ENCODE measurements at places on chromosomes 7 and 10.
A peak's percentile ranks its signal among the peaks of the same experiment; 100 is the strongest.

GRCh38 chr10:110263164-110263563 is 41.6 kb downstream of the SMNDC1 start:
- ATAC-seq = no peak

- no peak for ATAC-seq
Observed at GRCh38 chr10:34185998-34186397, 629.1 kb downstream of the PARD3 start.

DNA sequence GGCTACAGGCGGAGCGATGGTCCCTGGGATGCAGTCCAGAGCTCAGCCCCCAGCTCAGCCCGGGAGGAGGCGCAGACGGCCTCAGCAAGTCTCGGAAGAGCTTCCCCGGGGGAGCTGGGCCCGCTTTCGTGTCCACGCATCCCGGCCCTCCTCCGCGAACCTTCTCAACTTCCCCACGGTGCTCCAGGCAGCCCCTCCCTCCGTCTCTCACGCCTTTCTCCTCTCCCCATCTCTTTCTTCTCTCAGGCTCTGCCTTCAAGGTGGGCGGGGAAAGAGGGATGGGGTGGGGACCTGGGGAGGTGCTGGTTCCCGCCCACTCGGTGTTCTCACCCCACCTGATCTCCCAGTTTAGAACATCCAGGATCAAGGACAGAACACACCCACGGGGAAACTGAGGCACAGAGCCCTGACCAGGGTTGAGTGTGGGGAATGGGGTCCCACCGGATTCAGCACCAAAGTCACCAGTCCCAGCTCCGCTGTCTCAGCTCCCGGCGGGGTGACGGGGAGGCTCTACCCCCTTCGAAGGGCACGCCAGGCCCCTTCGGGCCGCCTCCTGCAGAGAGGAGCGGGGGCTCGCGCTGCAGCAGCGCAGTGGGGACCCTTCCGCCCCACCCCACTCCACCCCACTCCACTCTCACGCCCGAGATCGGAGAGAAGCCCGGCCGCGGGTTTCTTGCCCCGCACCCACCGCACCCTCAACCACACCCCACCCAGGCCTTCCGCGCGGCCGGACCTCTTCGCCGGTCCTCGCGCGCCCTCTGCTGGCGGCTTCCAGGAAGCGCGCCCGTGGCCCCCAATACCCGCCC is 18.2 kb downstream of the POLL start:
- peak; percentile 48 for ATAC-seq

- no peak for ATAC-seq
Observed at GRCh38 chr7:20351901-20352300, 21.2 kb downstream of the ITGB8 start.

DNA sequence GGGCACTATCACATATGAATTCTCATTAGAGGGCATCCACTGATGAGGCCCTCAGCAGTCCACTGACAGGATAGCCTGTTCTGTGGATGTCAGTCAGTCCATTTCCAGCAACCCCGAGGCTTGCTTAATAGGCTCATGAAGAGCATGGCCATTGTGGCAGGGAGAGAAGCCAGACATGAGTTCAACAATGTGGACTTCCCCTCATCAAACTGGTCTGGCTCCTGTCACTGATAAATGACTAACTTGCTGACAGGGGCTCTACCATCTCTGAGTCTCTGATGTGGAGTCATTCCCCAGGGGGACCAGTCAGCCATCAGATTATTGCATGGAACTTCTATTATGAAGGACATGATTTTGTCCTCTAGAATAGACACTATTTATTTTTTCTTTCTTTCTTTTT is 19.8 kb upstream of the TRIL start:
- ATAC-seq = no peak

DNA sequence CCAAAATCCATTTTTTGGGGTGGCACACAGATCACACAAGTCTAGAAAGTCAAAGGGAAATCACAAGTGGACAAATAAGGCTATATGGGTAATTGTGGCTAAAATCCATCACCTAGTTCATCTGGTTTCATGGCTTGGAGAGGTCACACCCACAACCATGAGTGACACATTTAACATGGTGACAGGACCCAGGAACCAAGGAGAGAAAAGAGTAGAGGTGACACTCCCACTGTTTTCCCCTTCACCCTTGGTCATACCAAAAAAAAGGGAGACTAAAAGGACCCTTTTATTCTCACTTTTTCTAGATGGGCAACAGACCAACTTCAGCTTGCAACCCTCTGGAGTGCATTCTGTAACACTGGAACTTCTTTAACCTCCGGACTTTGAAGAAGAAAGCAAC is 46.2 kb upstream of the ZNF107 start:
- ATAC-seq = no peak

- ATAC-seq = no peak
Observed at GRCh38 chr7:152711444-152711944, 35.6 kb upstream of the XRCC2 start.

- no peak for ATAC-seq
Observed at GRCh38 chr7:24917510-24918239, 62.3 kb downstream of the OSBPL3 start.

DNA sequence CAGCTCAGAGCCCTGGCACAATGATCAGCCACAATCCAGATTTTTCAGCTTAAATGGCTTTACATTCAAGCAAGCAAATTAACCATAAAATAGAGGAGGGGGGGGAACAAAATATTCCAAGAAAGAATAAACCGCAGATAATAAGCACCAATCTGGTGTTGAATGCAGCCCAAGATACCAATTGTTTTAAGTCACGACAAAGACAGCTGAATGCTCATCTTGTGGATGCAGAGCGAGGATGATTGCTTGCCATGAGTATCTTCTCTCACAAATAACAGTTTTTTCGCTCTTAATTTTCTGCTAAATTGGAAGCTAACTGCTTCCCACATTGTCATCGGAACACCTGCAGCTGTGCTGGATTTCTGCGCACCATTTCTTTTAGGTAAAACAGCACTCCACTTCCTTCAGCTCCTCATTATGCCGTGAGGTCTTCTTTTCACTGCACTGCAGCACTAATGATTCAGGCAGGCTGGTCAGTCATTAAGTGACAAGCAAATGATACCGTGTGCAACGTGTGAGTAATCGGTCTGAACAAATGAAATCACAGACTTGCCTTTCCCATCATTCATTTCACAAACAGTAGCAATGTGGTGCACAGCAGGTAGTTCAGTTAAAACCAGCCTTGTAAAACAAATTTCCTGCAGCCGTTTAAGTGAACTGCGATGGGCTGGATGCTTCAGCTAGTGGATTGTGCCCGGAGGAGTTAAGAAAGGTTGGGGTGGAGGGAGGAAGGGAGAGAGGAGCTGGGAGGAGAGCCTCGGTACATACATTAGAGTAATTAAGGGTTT is 106.4 kb upstream of the CDCA7L start:
- peak; percentile 66 for ATAC-seq

- no peak for ATAC-seq
Observed at GRCh38 chr10:2700626-2701305, 366.6 kb upstream of the PFKP start.

- peak; percentile 71 for ATAC-seq
Observed at GRCh38 chr7:123580406-123581161, 21.0 kb upstream of the ASB15 start.

DNA sequence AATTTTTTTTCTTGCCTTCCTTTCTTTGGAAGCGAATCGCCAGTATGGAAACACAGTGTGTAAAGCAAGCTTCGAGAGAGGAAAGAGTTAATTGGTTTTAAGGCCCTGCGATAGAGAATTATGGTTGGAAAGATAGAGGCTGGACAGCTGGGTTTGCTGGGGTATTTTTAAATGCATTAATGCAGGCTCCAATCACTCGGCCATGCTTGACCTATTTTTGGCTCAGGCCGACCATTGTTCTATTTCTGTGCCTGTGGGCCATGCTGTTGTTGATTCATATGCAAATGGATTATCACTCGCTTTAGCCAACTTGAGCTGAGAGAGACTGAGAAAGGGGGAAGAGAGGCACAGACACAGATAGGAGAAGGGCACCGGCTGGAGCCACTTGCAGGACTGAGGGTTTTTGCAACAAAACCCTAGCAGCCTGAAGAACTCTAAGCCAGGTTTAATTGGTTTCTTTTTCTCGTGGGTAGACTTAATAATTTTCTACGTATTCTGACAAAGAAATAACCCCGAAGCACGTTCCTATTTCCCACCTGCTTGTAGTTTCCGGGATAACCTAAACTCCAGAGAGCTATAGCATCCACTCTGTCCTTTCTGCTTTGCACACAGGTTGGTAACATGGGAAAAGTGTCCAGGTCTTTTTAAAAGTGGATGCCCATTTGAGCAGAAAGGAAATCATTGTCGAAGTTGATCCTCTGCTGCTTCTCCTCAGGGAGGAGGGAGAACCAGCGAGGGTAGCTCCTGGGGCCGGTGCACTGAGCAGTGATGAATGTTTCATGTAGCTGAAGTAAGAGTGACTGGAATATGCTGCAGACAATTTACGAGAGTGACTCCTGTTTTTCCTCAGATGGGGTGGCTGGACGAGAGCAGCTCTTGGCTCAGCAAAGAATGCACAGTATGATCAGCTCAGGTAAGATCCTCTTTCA is at the start of gene HDAC9:
TSS of gene HDAC9 (plus strand) at position 338 of the 929 bp plus-strand sequence. CDS start at position 892, 554 bp downstream.
- ATAC-seq = peak; percentile 98

- ATAC-seq = no peak
Observed at GRCh38 chr7:151400626-151401315, 9.1 kb downstream of the WDR86 start.

- ATAC-seq = no peak
Observed at GRCh38 chr10:73857446-73857845, 16.9 kb downstream of the CAMK2G start.

- ATAC-seq = no peak
Observed at GRCh38 chr7:138387755-138388475, 72.1 kb upstream of the TRIM24 start.

DNA sequence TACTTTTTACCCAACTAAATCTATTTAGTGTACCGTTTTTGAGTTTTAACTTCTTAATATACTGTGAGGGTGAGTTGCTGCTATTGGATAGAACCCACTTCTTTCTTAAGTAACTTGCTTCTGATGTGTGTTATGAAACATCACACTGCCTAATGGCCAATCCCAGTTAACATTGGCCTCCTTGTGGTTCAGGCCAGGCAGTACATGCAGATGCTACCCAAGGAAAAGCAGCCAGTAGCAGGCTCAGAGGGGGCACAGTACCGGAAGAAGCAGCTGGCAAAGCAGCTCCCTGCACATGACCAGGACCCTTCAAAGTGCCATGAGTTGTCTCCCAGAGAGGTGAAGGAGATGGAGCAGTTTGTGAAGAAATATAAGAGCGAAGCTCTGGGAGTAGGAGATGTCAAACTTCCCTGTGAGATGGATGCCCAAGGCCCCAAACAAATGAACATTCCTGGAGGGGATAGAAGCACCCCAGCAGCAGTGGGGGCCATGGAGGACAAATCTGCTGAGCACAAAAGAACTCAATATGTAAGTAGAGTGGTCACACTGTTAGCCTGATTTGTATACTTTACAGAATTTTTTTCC is 39.7 kb downstream of the TES start:
- no peak for ATAC-seq

DNA sequence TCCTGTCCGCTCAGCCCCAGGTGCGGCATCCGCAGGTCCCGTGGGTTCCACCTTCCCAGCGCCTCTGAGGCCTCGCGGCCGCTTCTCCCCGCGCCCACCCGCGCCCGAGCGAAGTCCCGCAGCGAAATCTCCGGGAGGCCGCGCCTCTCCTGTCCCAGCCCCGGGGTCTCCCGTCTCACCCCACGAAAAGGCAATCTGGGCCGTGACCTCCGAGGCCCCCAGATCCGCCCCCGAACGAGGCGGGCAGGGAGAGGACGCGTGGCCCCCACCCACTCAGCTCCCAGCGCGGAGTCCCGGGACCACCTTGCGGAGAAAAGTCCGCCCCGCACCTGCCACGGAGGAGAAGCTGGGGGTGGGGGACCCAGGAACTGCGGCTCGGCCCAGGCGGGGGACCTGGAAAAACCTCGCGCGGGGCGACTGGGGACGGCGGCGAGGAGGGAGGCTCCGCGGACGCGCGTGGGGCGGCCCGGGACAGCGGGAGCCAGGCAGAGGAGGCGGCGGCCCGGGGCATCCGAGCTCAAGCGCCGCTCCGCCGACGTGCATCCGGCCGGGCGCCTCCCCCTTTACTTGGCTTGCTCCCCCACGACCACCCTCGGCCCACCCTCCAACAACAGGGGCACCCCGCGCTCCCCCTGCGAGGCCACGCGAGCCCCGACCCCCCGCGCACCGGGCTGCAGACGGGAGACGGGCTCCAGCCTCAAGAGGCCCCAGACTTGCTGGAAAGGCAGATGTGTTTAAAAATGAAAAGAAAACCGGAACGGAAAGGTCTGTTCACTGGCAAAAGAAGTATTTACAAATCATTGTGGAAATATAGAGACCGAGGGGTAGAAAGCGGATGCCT is 33.0 kb upstream of the RNF32 start:
- no peak for ATAC-seq

DNA sequence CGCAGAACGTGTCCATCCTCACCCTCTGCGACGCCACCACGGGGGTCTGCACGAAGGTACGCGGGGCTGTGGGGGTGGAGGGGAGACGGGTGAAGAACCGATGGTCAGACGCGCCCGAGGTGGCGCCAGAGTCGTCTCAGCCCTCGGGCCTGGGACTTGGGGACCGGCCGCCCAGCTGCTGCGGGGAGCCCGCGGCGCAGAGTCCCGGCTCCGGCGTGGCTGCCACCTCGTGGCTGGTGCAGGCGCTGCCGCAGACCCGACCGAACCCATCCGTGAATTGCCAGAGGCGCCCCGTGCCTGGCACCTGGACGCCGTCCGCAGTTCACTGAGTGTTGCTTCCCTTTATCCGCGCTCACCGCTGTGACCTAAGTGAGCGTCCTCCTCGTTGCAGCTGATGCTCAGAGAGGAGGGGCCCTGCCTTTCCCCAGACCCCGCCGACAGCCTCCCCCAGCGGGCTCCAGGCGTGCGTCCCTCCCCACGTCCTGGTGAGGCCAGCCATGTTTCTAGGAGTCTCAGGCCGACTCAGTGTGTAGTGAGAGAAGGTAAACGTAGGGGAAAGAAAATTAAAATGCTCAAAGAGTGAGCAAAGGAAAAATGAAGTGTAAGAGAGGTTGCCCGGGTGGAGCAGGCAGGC is 208.7 kb downstream of the PAXIP1 start:
- ATAC-seq = peak; percentile 18
